Calu3 (cell line): ENCODE measurements at places on chromosomes 6 and 20. TPM values are rescaled to one million over a fixed set of nuclear protein-coding genes. Genes with fewer than 3 reads are reported as not detected.

Gene KIF6
- total RNA-seq: 0.45 TPM in 1 of 2 replicates, not detected in the other

Gene ZKSCAN3
- total RNA-seq: 7.3 and 7.8 TPM in 2 replicates

Gene UST
- 2.4 TPM in 2 replicates for total RNA-seq

Gene NNAT
- not detected in 2 replicates for total RNA-seq

Gene RAET1L
- 1.3 and 2.3 TPM in 2 replicates for total RNA-seq

Gene GPR6
- total RNA-seq: not detected in 2 replicates

Gene EYA2
- total RNA-seq: 0.32 and 0.35 TPM in 2 replicates

Gene LY6G6F
- not detected in 2 replicates for total RNA-seq

Gene GRIK2
- 3.3 and 3.7 TPM in 2 replicates for total RNA-seq

DNA sequence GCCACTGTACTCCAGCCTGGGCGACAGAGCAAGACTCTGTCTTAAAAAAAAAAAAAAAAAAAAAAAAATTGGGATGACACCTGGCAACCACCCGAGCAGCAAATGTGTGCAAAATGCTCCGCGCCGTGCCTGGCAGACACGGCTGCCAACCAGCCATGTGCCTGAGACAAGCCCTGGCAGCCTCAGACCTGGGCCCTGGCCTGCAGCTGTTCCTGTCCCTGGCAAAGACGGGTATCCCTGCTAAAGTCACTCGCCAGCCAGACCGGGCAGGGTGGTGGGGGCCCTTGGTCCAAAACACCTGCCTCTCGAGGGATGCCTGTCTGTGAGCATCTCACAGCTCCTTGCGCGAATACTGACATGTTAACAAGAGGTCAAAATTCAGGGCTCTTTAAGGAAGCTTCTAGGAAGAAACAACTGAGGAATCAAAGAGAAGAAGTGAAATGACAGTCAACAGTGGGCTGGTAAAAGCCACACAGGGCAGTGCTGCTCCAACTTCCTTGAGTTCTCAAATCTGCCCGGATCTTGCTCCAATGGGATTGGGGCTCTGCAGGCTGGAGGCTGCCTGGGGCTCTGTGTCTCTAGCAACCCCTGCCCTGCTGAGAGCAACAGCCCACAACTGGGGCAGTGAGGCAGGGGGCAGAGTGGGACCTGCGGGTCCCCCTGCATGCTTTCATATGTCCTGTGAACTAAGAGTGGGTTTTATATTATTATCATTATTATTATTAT, 53.4 kb downstream of the SYTL3 start:
- DNase-seq: no peak

GRCh38 chr6:31874836-31875572, 3.8 kb downstream of the SLC44A4 start:
- no peak for DNase-seq

GRCh38 chr6:134954272-134955000, 4.5 kb upstream of the ALDH8A1 start:
- peak; percentile 32 for DNase-seq

- DNase-seq: no peak
Observed at GRCh38 chr6:16296061-16296670, 57.8 kb downstream of the GMPR start.

- DNase-seq: no peak
Observed at GRCh38 chr6:104688283-104688969, 171.3 kb downstream of the HACE1 start.

- DNase-seq: no peak
Observed at GRCh38 chr6:5128351-5128750, 43.2 kb downstream of the PPP1R3G start.

DNA sequence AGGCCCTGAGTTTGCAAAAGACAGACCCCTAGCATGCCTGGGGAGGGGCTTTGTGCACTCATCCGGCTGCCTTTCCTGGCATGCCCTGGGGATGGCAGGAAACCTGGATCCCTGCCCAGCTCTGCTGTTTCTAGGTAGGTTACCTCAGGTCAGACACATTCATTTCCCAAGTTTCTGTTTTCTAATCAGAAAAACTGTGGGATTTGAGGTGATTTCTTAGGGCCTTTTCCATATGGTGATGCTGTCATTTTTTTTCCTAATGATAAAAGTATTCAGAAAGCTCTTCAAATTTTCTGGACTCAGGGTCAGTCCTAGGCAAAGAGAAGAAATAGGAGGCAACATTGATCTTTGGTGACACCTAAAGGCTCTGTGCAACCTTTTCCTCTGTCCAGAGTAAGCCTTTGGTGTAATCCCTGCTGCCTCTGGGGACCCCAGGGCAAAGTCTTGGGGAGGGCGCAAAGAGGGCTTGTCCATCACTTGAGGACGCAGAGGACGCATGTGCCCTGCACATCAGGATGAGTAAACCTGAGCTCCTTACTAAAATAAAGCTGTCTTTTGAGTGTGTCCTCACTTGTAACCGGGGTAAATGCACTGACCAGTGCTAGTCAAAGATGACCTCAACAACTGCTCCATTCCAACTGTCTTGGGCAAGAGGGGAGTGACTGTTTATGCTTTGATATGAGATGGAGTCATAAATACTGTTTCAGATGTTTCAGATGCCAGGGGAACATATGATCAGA, 13.5 kb upstream of the TRAM2 start:
- DNase-seq: peak; percentile 30

GRCh38 chr6:8389036-8389818, 46.1 kb downstream of the SLC35B3 start:
- DNase-seq: no peak

DNA sequence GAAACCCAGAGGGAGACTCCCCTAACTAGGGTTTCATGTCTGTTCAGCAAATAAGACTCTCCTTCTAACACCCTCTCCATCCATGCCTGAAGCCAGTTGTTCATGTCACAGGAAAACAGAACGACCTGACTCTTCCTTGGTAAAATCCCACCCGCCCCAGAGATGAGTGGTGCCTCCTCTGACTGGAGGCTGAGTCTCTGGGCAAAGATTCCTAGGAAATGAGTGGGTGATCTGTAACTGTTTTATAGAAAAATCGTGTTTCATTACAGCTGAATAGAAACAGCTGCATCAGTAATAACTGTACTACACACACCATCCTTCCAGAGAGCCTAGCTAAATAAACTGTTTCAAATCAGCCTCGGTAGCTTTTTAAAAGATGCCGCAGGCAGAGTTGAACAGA, 37.4 kb upstream of the MRPS10 start:
- DNase-seq: no peak

DNA sequence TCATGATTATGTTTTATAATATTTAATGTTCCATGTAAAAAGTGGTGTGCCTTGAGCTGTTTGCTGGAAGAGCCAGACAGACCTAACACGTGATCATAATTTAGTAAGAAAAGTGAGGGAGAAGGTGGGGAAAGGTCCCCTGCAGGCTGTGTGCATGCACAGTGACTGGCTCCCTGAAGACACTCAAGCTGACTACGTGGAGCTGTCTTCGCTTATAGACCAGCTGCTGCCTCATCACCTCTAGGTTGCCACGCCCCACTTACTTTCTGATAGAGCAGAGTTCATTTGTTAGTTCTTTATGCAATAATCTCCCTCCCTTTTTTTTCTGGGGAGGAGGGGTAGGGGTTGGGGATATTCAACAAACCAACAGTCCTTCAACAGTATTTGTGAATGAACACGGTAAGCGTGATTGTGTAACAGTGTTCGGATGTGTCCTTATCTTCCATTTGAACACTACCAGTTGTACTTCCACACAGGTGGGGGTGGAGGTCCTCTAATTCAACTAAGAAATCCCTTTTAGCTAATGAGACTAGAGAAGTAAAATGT, 157.3 kb downstream of the BACH2 start:
- DNase-seq: no peak

GRCh38 chr20:11850901-11851300, 66.8 kb upstream of the BTBD3 start:
- no peak for DNase-seq

GRCh38 chr20:12012241-12013222, 94.8 kb downstream of the BTBD3 start:
- peak; percentile 69 for DNase-seq

DNA sequence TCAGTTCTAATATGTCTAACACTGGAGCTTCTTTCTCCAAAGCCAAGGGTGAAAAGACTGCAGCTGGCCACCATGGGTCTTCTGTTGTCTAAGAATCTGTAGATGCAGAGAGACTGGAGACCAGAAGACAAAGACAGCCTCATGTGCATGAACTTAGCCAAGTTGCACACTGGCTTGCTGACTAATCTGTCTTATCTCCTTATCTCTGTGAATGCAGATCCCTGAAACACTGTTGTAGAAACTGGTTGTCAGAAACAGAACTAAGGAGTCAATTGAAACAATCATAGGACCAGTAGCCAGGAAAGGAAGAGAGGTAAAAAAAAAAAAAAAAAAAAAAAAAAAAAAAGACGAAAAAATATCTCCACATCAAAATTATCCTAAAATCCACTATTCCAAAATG, 109.7 kb downstream of the BFSP1 start:
- no peak for DNase-seq

GRCh38 chr6:90494067-90494780, 92.6 kb downstream of the MAP3K7 start:
- DNase-seq: no peak

DNA sequence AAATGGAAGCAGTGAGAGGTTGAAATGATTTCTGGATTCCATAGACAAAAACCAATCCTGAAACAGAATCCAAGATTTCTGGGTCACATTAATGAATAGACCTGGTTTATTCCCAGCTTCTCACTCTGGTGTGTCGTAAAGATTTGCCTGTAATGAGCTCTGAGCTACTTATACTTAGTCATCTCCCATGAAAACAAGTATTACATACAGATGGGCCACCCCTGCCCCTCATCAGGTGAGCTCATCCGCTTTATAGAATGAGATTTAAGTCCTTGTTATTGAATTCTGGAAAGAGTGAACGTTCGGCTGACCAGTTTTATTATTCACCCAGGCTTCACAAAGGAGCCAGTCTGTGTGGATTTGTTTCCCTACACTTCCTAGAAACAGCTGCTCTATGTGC, 47.1 kb upstream of the TMEM181 start:
- no peak for DNase-seq

GRCh38 chr6:21087188-21087587, 506.4 kb upstream of the SOX4 start:
- no peak for DNase-seq

GRCh38 chr6:1502041-1502440, 107.7 kb upstream of the FOXC1 start:
- no peak for DNase-seq

- DNase-seq: no peak
Observed at GRCh38 chr20:47878601-47879027, 93.3 kb upstream of the SULF2 start.

DNA sequence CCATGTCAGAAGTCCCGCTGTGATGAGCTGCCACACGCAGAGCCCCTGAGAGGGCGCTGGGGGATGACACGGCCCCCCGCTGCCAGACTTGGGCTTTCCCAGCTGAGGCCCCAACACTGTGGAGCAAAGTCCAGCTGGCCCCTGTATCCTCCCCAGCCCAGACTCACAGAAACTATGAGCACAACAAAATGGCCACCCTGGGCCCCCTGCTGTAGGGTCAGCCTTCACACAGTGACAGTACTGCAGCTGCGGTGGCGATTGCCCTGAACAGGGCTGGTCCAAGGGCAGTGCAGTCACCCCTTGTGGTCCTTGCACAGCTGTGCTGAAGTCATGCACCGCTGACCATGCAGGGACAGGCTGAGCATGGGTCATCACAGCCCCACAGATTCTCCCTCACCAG, 78.2 kb upstream of the CST7 start:
- DNase-seq: no peak

DNA sequence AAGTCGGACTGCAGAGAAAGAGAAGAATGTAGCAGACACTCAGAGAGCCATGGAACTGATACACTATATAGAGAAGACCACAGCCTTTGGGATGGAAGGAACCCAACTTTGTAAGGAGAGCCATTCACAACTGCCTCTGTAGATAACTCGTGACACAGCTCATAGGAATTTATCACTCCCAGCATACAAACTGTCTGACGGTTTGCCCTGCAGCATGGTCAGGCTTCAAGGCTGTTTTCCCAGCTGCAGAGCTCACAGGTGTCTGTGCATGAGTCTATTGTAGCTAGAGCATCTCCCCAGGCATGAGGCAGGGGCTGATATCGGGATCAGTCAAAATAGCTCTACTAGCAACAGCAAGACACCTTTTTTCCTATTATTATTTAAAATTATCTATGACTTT, 130.5 kb upstream of the DTNBP1 start:
- DNase-seq: peak; percentile 11

- no peak for DNase-seq
Observed at GRCh38 chr20:1450926-1451491, 15.6 kb downstream of the NSFL1C start.

- DNase-seq: no peak
Observed at GRCh38 chr20:51980277-51980676, 178.0 kb upstream of the SALL4 start.

- DNase-seq: no peak
Observed at GRCh38 chr20:18650224-18650623, 62.4 kb downstream of the DTD1 start.

GRCh38 chr6:111692327-111693164, 86.9 kb upstream of the TRAF3IP2 start:
- peak; percentile 49 for DNase-seq

DNA sequence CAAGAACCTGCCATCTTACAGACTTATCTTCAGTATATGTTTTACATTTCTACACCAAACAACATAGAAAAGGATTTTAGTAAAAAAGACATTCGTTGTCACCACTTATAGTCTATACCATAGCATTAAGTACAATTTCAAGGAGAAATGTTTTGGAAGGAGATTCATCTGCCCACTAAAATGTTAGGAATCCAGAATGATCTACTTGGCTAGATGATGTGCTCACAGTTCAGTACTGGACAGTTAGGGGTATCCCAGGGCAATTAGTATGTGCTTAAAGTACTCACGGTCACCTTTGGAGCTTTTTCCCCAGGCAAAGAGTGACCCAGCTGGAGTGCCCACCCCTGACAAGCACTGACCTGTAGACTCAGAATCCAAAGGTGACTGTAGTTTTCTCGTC, 222.9 kb downstream of the SLC24A3 start:
- no peak for DNase-seq

DNA sequence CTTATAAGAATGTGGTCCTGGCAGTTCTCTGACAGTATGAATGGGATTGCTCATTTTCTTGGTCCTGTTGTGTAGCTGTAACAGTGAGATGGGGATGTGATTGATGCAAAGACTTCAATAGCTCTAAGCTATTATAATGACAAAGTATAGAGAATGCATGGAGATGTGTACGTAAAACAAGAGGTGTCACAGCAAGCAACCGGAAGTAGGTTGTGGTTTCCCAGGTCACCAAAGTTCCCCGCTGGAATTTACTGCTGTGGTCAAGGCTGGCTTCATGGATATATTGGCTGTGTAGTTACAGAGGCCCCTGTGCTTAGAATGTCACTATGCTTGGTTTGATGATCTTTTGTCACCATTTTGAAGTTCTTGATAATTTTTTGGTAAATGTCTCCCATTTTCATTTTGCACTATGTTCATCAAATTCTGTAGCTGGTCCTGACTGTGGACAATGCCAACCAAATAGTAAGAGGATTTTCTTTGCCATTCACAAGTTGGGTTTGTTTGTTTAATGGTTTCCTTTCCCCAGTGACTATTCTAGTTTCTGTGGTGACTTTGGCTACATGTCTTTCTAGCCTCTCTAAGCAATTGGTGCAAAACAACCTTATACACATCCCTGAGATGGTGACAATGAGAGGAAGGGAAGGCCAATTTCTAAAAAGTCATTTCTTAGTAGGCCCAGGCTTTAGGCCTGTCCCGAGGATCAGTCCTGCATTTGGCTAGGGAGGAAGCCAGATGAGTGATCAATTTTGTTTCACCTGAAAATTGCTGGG, 10.5 kb downstream of the DNAH8 start:
- DNase-seq: no peak
